Endothelial cell (in vitro differentiated cells): ENCODE measurements at places on chromosomes 6 and 20. TPM values are rescaled to one million over a fixed set of nuclear protein-coding genes. Genes with fewer than 3 reads are reported as not detected.

DNA sequence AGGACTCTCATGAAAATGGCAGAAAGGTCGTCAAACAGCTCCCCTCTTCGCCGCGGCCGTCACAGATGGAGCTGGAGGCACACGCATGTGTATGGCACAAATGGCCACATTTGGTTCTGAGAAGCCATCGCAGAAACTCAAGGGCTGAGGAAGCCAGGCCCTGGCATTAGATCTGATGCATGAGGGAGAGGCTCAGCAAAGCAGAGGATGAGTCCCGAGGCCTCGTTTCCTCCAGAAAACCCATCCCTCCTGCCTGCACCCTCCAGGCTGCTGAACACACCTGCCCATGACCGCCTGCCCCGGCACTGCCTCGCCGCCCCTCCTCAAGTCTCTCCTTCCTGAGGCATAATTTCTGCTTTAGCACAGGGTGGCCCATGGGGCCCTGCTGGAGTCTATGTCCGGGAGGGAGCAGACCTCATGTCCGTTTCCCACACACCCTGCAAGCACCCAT, 240.3 kb downstream of the DLL1 start:
- no peak for DNase-seq

The TMEM200A gene
- 3.5 TPM for total RNA-seq

The WFDC10B gene
- total RNA-seq = not detected

DNA sequence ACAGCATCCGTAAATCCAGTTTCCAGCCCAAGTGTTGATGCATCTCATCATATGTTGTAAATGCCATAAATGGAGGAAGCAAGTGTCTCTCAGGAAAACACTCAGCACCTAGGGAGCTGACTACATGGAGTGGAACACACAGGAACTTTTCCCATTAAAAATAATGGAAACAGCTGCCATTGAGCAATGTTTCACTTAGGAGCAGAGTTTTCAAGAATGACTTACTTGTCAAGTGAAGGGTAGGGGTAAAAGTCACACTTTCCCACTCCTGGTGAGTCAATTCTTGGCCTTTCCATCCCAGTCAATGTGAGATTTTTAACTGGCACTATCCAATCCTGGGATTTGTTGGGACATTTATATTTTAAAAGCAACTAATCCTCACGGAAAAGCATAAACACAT, 119.4 kb upstream of the ASF1A start:
- DNase-seq = no peak

GRCh38 chr6:42565823-42566613, 2.2 kb downstream of the UBR2 start:
- DNase-seq = no peak

DNA sequence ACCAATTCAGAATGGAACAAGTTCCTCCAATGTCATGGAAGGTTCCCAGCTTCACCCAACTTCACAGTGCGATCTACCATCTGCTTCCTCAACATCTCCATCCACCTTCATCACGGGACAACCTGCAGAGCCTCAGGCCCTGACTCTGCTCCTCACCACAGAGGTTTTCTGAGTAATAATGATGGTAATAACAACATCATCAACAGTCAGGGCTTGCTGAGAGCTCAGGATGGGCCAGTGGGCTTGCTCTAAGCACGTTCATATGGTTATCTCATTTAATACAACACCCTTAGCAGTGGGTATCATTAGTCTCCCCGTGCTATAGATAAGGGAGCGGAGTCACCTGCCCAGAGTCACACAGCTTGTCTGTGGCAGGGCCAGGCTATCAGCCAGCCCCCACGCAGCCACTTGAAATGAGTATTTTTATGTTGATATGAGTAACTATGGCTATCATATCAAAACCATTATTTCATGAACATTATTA, 38.6 kb downstream of the PREX1 start:
- no peak for DNase-seq

GRCh38 chr6:127784468-127784867, 116.4 kb downstream of the THEMIS start:
- no peak for DNase-seq

DNA sequence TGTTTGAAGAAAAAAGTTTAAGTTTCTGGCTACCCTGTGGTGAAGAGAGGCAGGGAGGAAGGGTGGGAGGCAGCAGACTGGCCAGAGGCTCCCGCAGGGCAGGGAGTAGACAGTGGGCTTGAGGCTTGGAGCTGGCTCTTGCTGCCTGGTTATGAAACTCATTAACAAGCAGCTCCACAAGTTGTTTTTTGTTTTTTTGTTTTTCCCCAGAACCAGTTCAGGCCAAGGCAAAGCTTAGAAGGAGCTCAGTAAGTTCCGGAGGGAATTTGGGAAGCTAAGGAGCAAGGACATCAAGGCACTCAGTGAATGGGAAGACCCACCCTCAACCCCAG, 4.0 kb downstream of the DLL1 start:
- no peak for DNase-seq

DNA sequence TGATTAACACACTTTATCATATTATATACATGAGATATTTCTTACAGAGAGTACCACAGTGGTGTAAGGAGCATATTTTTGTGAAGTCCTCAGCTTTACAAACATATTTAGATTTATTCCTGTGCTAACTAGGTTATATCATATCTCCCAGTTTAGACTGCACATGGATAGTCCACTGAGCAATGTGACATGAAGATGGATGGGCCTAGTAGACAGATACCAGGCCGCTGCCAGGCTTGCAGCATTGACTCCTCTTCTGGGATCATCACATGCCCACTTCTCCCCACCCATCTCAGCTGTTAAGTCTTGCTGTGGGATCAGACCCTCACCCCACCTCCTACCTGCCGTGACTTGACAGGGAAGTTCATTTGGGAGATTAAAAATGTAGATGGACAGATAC, 95.8 kb downstream of the SLX4IP start:
- no peak for DNase-seq

DNA sequence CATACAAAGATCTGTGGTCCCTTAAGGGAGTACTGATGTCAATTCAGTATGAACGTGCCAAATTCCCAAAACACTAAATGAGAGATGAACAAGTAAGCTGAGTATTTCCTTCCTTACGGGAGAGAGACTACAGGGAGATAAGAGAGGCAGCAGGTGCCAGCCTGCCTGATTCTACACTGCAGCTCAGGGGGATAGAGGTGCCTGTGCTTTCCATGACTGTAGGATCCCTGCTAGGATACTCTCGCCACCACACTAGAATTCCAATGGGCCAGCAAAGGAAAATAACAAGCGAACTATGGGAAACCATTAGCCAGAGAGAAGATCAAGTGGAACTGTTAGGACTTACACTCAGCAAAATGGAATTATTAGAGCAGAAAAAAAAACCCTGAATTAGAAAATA, 198.5 kb upstream of the BTBD3 start:
- no peak for DNase-seq

- no peak for DNase-seq
These were observed 22.0 kb downstream of the TRIM27 start for GRCh38 chr6:28901831-28902230.

GRCh38 chr20:53149148-53149889, 177.2 kb downstream of the TSHZ2 start:
- no peak for DNase-seq

DNA sequence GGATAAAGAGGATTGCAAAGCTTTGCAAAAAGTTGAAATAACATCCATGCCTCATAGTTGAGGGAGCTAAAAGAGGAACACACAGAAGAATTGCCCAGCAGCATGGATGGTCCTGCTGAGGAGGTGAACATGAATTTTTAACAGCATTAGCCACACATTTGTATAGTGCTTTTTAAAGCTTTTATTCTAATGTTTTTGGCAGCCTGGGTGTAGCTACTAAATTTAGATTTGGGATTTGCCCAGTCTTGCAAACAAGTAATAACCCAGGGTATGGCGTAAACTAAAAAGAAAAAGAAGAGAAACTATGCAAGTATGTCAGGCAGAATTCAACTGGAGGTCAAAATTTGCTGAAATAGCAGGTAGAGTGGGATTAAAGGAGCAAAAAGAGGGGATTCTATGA, 75.1 kb upstream of the PTPRK start:
- DNase-seq = no peak

- DNase-seq = no peak
These were observed 22.8 kb downstream of the BMP7 start for GRCh38 chr20:57243480-57244220.

The OR12D2 gene
- total RNA-seq = not detected

GRCh38 chr20:23094213-23094896, 8.2 kb upstream of the CD93 start:
- no peak for DNase-seq

- peak; percentile 68 for DNase-seq
These were observed at the start of gene PHF10 for GRCh38 chr6:169724494-169725124. Gene PHF10 (minus strand): TSS chr6:169724500. CDS start chr6:169723931, 569 bp downstream.

GRCh38 chr20:63587776-63588591, 13.9 kb upstream of the HELZ2 start:
- no peak for DNase-seq

DNA sequence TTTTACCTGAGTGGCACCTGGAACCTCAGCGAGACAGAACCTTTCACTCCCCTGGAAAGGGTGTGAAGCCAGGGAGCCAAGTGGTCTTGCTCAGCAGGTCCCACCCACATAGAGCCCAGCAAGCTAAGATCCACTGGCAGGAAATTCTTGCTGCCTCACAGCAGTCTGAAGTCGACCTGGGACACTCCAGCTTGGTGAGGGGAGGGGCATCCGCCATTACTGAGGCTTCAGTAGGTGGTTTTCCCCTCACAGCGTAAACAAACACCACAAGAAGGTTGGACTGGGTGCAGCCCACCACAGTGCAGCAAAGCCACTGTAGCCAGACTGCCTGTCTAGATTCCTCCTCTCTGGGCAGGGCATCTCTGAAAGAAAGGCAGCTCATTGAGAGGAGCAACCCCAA, 134.7 kb upstream of the RSPO3 start:
- DNase-seq = no peak

DNA sequence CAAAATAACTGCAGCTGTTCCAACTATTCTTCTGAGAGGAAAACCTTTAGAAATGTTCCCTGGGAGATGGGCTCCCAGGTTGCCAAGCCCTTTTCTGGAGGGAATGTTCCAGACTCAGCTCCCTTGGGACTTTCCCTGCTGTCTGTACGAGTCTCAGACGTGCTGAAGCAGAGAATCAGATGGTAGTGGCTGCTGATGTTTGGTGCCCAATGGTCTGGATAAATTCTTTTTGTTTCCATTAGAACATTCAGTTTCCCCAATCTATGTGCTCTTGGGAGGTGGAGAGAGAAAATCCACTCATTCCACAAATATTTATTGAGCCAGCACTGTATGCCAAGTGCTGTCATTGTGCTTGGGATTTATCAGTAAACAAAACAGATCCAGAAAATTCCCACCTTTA, 40.0 kb downstream of the SNHG17 start:
- no peak for DNase-seq

GRCh38 chr6:81966968-81967367, 214.5 kb upstream of the TENT5A start:
- no peak for DNase-seq

The SYNDIG1 gene
- 8.1 TPM for total RNA-seq

The VNN1 gene
- 1.5 TPM for total RNA-seq

The PRSS16 gene
- 6.1 TPM for total RNA-seq

- DNase-seq = no peak
These were observed 28.0 kb downstream of the OPN5 start for GRCh38 chr6:47809873-47810272.

The ZNF311 gene
- total RNA-seq = 1.6 TPM

DNA sequence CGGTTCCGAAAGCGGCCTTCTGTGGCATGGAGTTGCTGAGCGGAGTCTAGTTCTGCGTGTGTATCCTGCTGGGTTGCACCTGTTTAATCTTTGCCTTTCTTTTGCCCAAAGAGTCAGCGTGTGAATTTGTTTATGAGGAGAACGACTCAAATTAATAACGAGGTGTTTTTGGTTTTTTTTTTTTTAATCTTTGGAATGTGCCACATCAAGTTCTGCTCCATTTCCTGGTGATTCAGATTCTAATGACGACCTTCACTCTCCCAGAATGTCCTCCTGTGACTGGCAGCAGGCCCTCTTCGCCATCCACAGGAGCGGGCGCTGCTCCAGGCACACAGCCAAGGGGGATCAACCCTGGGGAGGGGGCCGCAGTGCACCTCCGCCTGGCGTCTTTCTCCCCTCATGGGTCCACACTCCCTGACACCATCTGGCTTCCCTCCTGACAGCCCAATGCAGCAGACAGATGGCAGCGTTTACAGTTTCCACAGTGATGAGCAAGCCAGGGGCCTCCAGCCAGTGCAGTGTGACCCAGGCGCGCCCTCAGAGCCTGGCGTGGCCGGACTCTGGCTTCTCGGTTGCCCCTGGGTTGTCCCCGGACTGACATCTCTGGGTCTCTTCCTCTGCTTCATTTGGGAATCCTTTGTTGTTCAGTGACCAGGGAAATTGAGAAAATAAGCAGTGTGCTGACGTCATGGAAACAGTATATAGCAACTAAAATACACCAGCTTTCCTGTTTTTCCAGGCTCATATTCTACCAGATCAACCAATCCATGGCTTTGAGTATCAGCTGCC, 27.5 kb upstream of the AFDN start:
- no peak for DNase-seq

The ASIP gene
- total RNA-seq = not detected

GRCh38 chr6:18632670-18633410, 245.7 kb downstream of the RNF144B start:
- no peak for DNase-seq

The ATP6V1G2 gene
- total RNA-seq = 1.8 TPM

DNA sequence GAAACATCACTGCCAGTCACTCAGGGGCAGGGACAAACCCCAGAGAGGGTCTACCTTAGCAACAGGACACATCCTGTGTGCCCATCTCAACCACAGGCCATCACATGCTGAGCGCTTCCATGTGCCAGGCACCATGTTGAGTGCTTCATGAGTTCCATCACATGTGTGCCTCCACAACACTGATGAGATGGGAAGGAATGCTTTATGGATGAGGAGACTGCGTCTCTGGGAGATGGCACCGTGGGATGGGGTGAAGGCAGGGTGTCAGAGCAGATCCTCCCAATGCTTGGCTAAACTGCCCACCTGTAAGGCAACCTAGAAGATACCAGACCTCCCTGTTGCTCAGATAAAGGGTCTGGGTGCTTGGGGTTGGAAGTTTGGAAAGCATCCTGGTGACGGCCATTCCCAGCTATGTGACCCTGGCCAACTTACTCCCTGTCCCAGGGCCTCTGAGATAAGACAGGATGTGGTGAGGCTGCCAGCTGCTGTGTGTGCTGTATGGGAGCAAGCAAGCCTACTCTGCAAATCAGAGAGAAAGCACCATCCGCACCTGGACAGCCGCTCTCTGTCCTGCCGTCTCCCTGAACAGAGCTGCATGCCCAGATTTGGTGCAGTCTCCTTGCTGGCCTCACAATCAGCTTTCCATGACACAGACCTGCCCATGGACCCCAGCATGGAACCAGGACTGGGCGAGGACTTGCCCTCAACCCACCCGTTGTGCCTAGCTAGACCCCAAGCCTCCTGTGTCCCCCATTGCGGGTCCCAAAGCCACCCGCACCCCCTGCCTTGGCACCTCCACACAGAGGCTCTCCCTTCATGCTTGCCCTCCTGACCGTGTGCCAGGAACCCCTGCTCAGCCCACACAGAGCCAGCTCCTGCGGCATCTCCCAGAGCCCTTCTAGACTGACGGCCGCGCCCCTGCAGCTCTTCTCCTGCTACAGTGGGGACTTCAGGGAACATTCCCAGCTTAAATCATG, 143.7 kb downstream of the SYNDIG1 start:
- DNase-seq = no peak

The C6orf132 gene
- 0.87 TPM for total RNA-seq
